CD4-positive, alpha-beta memory T cell (primary cell): ENCODE measurements at places on chromosomes 12 and 14.

DNA sequence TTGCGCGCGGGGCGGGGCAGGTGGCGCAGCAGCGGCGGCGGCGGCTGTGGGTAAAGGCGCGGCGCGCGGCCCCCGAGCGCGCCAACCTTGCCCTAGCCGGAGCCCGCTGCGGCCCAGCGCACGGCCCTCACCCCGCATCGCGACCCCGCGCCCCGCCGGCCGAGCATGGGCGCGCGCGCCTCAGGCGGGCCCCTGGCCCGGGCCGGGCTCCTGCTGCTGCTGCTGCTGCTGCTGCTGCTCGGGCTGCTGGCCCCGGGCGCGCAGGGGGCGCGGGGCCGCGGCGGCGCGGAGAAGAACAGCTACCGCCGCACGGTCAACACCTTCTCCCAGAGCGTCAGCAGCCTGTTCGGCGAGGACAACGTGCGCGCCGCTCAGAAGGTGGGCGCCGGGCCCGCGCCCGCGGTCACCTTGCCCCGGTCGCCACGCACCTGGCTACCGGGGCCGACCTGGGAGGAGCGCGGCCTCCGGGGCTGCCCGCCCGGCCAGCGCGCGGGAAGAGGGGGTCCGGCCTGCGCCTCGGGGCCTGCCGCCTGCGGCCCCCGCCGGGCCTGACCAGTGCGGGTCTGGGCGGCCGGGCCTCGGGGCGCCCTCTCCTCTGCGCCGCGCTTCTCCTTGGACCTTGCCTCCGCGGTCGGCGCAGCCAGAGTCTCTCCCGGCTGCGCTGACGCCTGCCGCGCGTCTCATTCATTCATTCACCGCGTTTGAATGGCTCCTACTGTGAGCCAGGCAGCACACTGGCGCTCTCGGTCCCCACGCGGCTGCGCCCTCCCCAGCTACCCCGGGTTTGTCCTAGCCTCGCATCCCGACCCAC, at the start of gene BRI3BP:
Gene BRI3BP (plus strand): TSS at position 20 of the 811 bp plus-strand sequence. CDS start 146 bp downstream, at position 166.
- no peak for DNase-seq

- DNase-seq, result no peak
Measured at GRCh38 chr14:67393689-67394088, 18.3 kb downstream of the PLEK2 start.

DNA sequence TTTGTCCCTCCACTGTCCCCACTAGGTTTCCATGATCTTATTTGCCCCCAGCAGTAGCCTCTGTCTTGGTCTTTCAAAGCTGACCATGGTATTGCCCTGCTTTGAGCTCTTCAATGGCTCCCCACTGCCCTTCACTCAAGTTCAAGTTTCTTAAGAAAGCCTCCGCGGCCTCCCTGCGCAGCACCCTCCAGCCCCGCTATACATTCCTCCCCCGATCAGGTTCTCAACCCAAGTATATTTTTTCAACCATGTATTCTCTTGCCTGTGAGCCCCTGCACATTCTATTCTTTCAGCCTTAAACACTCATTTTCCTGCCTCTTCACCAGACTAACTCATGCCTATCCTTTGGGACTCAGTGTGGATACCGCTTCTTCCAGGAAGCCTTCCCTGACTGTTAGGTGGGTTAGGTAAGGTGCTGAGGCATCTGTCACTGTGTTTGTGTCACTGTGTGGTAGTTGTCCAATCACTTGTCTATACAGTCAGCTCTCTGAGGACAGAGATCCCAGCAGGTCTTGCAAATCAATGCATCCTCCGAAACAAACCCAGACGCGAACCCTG, 4.3 kb downstream of the FAIM2 start:
- DNase-seq, result no peak

GRCh38 chr14:36467332-36467731, 52.7 kb downstream of the NKX2-1 start:
- DNase-seq, result no peak

DNA sequence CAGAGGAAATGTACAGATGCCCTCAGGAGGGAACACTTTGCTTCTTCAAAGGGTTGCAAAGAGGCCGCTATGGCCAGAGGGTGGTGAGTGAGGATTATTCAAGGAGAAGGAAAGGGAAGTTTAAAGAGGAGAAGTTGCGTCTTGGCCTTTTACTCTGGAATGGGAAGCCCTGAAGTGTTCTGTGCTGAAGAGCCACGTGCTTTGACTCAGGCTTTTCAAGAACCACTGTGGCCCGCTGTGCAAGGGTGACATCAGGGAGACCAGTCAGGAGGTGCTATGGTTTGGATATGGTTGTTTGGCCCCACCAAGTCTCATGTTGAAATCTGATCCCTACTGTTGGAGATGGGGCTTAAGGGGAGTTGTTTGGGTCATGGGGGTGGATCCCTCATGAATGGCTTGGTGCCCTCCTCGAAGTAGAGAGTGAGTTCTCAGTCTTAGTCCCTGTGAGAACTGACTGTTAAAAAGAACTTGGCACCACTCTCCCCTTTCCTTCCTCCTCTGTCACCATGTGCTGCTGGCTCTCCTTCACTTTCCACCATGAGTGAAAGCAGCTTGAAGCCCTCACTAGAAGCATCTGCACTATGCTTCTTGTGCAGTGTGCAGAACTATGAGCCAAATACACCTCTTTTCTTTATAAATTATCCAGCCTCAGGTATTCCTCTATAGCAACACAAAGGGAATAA, 66.1 kb upstream of the DUSP6 start:
- DNase-seq, result no peak

- DNase-seq, result no peak
Measured at GRCh38 chr12:43145481-43145880, 406.5 kb downstream of the ADAMTS20 start.

DNA sequence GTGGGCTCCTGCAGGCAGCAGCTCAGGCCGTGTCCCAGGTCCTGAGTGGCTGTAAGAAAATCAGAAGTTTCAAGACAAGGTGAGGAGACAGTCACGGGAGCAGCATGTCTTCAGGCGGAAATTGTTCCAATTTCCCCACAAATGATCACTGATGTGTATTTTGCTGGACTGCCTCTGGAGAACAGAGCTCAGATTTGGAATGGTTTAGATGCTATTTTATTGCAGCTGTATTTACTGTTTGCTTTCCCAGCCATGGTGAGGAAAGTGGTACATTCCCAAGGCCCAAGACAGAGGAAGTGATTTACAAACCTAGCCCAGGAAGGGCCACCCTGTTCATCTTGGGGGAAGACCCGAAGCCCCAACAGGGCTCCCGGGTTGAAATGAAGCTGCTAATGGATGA, 195.6 kb downstream of the CHST11 start:
- DNase-seq, result no peak

DNA sequence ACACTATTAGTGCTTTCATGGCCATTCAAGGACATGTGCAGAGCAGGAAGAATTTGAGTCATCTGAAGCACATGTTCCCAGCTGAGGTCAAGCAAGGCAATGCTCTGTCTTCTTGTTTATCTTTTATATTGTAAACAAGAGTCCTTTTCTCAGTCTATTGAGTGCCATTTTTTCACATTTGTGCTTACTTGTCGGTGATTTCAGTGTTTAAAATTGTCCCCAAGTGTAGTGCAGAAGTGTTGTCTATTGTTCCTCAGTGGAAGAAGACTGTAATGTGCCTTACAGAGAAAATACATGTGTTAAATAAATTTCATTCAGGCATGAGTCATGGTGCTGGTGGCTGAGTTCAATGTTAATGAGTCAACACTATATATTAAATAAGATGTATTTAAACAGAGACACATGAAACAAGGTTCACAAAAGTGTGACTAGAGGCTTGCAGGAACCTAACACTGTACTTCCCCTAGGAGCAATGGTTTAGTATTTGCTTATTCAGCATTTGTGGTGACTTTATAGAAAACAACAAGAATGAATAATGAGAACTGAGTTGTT, 391.1 kb downstream of the LRIG3 start:
- no peak for DNase-seq

GRCh38 chr12:46770501-46771183, 55.2 kb downstream of the SLC38A4 start:
- DNase-seq, result no peak

- no peak for DNase-seq
Measured at GRCh38 chr12:4117386-4118016, 156.1 kb upstream of the CCND2 start.

DNA sequence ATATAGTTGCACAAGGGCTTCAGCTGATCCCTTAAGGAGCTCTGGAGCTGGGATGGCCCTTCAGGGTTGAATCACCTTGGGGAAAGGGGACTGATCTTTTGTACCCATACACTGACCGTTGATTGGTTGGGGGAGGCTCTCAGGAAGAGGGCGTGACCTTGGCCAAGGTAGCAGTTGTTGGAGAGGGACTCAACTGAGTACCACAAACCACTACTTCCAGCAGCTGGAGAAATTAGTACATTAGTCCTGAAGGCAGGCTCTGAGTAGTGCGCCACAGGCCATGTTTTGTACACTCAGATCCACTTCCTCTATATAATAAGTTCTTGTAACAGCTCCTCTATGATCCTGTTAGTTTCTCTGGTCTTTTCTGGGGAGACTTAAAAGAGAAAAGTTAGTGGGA, 317.6 kb downstream of the CCDC91 start:
- no peak for DNase-seq

DNA sequence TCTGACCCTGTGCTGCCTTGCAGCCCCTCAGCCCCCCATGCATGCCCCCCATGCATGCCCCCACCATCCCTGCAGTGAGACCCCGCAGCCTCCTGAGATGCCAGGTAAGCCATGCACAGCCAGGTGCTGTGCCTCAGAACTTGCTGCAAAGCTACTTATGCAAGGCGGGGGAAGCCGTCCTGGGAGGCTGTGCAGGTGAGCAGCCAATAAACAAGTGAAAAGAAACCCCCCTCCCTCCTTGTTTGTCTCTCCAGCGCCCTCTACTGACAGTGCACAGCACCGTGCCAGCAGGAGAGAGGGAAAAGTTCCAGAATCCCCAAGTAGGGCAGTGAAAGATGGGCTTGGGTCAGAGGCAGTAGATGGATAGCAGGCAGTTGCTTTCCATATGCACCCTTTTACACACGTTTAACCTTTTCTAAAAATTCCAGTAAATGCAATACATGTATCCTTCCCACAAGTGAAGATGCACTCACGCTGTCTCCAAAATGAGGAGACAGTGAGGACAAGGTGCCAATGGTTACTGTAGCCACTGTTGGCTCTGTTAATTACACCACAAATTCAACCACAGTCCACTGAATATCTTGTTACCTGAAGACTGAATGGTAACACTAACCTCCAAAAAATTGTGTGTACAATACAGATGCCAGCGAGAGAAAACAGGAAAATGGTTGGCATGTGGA, 18.0 kb downstream of the TNFAIP2 start:
- DNase-seq, result no peak

- DNase-seq, result no peak
Measured at GRCh38 chr12:114172135-114172534, 206.0 kb upstream of the RBM19 start.

GRCh38 chr14:24895622-24896021, 154.3 kb downstream of the STXBP6 start:
- DNase-seq, result no peak

- DNase-seq, result no peak
Measured at GRCh38 chr12:114776731-114777442, 92.9 kb upstream of the TBX3 start.

DNA sequence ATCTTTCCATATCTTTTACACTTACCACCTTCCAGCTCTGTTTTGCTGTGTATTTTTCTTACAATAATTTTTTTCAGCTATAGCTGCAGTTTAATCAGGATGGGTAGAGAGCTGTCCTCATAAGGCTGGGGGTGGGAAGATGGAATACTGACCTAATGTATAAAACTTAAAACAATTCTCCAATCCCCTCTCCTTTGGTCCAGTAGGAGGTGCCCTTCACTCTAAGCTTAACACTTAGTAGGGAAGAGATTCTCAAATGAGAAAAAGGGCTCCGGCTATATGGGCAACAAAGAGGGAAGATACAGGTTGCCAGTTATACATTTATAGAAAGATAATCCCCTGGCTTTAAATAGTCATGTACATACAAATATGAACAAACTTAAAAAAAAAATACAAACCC, 2.8 kb downstream of the ORMDL2 start:
- DNase-seq, result no peak

- no peak for DNase-seq
Measured at GRCh38 chr12:106023039-106023438, 115.7 kb downstream of the NUAK1 start.

- no peak for DNase-seq
Measured at GRCh38 chr12:53518381-53518780, 11.1 kb upstream of the NPFF start.

GRCh38 chr12:65655074-65655493, 169.2 kb upstream of the HMGA2 start:
- DNase-seq, result no peak
